AG04450 (cell line): ENCODE measurements at places on chromosomes 3 and 15.
A peak's percentile ranks its signal among the peaks of the same experiment; 100 is the strongest.

- no peak for DNase-seq
These were observed 7.1 kb upstream of the GOLIM4 start for GRCh38 chr3:168102735-168103410.

- DNase-seq = no peak
These were observed 11.0 kb upstream of the C3orf49 start for GRCh38 chr3:63807961-63808565.

DNA sequence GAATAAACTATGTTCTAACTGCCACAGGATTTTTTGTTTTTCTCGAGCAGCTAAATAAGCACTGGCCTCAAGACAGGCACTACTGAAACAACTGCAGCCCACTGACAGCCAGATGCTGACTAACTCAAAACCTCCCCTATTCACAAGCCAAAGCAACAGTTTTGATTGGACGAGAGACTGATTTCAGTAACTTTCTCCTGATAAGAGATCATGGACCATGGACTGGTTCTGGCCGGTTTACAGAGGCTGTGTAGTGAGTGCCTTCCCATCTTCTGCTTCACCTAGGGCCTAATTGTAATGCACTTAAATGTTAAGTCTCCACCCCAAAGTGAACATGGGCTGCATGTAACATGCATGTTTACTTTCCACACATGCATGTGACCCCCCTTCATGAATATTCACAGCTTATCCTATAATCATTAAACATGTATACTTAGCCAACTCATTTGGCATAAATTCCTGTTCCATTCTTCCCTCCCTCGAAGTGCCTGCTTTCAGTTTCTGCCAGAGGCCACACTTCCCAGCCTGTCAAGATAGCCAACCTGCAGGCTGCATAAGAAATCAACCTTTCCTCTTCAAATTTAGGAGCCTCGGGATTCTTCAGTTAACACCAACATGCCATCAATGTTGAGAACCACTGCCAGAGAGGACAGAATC, 108.2 kb downstream of the ULK4 start:
- no peak for DNase-seq

- DNase-seq = no peak
These were observed 338.0 kb downstream of the SHQ1 start for GRCh38 chr3:72510247-72510646.

GRCh38 chr3:11236588-11237461, 35.4 kb upstream of the ATG7 start:
- peak; percentile 38 for DNase-seq

GRCh38 chr3:52005571-52005986, 9.9 kb upstream of the RPL29 start:
- DNase-seq = peak; percentile 42

GRCh38 chr15:68639926-68640600, 61.3 kb downstream of the CORO2B start:
- no peak for DNase-seq

- DNase-seq = no peak
These were observed 357.2 kb downstream of the CLSTN2 start for GRCh38 chr3:140292170-140292569.

GRCh38 chr15:68485721-68486360, 53.9 kb upstream of the ITGA11 start:
- no peak for DNase-seq

GRCh38 chr3:178504128-178504527, 32.1 kb upstream of the KCNMB2 start:
- DNase-seq = no peak

GRCh38 chr3:174125267-174125824, 727.8 kb downstream of the NLGN1 start:
- DNase-seq = peak; percentile 15

DNA sequence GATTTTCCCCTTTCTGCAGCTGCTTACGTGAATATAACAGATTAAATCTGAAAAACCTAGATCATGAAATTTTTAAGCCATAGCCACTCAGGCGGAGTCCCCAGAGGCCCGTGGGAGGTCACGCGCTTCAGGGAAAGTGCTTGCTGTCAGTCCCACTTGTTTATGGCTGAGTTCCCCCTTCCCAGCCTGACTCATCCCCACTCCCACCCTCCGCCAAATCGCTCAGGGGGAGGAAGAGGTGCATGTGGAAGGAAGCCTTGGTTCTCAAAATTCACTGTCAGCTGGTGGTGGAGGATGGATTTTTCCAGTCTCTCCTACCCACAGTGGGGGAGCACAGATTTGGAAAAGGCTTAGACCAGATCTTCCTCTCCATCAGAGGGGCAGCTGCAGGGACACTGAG, 67.4 kb downstream of the CORO2B start:
- DNase-seq = no peak

- DNase-seq = no peak
These were observed 43.7 kb downstream of the PCSK6 start for GRCh38 chr15:101445562-101446517.

- DNase-seq = no peak
These were observed 13.4 kb upstream of the INSYN1 start for GRCh38 chr15:73766598-73766997.

- no peak for DNase-seq
These were observed 72.2 kb downstream of the NR1D2 start for GRCh38 chr3:24017305-24017704.

GRCh38 chr3:175325440-175325839, 466.3 kb downstream of the NAALADL2 start:
- DNase-seq = no peak

- DNase-seq = peak; percentile 44
These were observed 378.4 kb upstream of the AGTR1 start for GRCh38 chr3:148319161-148319915.

DNA sequence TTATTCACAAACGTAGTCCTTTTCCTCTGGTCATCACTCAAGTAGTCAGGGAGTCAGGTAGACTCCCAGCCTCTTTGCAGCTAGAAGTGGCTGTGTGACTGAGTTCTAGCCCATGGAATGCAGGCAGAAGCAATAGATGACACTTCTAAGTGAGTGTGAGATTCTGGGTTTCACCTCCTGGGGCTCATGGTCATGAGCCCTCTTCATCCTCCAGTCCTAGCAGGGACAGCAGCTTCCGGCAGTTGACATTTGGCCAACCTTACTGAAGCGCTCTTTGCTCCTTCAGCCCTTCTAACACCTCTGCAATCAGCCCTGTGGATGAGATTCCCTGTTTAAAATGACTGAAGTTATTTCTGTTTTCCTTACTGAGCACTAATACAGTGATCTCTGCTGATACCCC, 21.8 kb downstream of the SLC12A8 start:
- no peak for DNase-seq

- DNase-seq = no peak
These were observed 31.0 kb upstream of the SLCO2A1 start for GRCh38 chr3:134060561-134061385.

DNA sequence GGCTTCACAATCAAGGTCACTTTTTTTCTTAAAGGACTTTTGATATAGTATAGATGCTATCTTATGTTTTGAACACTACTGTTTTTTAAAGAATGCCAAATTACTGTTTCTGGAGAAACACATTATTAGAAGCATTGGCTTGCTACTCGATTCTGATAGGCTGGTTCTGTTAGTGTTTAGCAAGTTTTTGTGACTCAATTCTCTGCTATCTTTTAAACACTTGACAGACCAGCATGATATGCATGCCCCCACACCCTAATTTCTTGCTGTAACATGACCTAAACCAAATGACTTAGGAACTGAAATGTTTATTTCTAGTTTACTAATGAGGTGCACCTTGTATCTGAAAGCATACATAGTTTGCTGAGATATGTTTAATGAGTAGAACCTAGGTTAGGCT, 5.5 kb upstream of the IL20RB start:
- DNase-seq = peak; percentile 34

DNA sequence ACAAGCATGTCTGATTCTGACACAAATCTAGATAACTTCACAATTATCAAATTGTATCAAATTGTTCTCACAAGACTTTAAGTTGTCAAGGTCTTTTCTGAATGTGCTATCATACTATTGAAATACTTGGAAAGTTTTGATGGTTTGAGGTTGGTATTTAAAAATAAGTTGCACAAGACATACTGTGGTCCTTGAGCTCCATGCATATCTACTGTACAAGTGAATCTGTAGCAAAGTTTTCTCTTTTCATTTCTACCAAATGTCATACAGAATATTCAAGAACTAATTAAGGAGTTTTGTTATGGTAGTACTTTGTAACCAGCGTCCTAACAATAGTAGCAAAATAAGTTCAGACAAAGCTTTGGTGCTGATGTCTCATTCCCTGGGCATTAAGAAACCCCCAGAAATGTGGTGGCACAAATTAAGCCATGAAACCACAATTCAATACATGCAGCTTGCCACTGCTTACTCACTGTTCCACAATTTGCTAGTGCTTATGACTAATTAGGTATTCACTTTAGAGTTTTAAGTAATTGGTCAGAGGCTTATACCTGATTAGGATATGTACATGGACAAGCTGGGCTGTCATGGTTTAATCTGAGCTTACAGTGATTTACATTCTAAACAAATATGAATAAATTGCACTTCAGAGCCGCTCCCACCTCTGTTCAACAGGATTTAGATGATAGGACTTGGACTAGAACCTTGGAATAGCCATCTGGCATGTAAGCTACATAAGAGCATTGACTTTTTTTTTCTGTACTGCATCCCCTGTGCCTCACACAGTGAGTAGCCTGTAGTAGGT, 8.8 kb downstream of the TBC1D23 start:
- DNase-seq = peak; percentile 72

DNA sequence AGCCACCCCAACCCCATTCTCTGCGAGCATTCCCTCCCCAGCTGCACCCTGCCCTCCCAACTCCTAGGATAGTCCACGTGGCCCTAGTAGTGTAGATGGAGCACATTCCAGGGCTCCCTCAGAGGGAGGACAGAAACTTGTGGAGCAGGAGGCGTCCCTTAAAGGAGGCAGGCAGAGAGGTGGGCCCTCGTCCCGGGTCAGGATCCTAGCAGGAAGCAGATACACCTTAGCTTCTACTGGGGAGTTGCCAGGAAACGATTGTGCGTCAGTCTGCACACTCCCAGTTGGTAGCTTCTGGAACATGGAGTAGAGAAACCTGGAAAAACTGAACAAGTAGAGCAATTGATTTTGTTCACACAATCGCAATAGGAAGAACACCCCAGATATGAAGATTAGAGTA, 43.9 kb upstream of the KLHL25 start:
- DNase-seq = no peak

- peak; percentile 61 for DNase-seq
These were observed 203.7 kb downstream of the ABHD5 start for GRCh38 chr3:43894176-43895049.

DNA sequence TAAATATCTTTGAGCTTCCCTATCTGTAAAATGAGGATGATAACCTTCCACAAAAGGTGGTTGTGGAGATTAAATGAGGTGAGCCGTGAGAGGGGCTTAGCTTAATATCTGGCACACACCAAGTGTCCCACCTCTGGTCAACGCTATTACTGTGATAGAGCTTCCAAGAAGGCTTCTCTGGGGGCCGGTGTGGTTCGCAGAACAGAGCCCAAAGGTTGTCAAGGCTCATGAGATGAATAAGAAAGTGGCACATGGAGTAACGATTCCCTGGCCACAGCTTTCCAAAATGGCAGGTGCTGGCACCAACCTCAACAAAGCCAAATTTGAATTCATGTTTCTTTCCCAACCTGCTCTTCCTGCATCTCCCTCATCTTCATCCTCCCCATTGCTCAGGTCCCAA, 10.4 kb downstream of the KY start:
- no peak for DNase-seq

GRCh38 chr3:58672451-58672850, 5.9 kb upstream of the FAM3D start:
- no peak for DNase-seq

DNA sequence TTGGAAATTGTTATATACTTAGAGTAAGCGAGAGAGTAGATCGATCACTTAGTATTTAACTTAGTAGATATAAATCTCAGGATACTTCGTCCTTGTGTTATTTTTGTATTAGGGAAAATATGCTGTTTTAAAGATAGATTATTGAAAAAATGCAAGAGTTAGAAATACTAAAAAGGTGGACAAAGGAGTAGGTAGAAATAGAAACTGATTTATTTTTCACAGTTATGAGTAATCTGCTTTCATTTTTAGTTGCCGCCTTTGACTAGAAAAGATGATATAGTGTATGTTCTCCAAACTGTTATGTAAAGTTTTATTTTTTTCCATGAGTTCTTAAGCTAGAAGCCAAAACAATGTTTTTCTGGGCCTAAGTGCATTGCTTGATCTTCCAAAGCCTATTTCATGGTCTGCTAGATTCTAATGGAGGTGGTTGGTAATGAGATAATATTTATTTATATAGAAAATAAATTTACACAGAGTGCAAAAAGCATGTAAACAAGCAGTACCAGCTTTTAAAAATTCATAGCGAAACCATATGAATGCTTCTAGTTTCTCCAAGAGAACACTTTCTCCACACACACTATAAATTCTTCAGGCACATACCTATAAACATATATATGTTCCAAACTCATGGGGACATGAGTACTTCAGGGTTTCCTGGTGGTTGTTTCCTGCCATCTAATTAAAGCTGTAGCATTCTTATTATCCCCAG, 61.1 kb downstream of the DIPK2A start:
- DNase-seq = no peak

DNA sequence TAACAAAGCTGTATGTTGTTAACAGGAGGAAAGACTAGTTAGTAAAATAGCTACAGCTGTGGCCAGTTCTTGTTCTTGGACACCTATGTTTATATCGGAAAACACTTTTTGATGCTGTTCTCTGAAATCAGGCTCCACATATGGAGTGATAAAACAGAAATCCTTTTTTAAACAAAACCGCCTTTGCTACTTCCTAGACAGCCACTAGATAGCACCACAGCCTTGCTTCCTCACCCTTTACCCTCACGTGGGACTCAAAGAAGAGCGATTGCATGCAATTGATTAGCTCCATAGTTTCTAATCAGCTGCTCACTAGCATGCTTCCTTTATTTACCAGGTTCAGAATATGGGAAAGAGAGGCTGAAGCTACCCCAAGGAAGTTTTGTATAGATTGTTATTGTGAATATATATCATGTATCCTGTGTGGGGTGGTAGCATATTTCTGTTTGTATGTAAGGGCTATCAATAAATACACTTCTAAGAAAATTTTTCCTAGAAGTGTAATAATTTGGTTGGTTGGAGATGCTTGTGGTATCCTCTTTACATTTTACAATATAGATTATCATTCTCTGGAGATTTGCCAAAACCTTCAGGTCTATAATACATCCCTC, 4.3 kb upstream of the MTFMT start:
- no peak for DNase-seq

DNA sequence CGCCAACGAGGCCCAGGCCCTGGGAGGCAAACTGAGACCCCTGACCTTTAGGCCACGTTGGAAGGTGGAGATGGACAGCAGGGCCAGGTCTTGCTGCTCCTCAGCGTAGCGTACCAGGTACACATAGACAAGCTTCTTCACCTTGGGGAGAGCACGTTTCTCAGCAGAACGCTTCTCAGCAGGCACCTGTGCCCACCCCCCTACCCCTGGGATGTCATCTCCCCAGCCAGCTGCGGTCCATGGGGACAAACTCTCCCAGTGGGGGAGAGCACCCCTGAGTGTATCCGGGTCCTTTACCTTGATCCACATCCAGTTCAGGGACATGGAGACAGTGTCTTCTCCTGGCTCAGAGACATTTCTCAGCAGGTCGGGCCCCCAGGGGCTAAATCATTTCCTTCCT, 21.0 kb downstream of the AP3B2 start:
- DNase-seq = no peak
